ENCODE measurements at places on chromosomes 12 and 14.

- no peak for DNase-seq
Measured at GRCh38 chr12:54734196-54734950, 86.2 kb upstream of the DCD start.

DNA sequence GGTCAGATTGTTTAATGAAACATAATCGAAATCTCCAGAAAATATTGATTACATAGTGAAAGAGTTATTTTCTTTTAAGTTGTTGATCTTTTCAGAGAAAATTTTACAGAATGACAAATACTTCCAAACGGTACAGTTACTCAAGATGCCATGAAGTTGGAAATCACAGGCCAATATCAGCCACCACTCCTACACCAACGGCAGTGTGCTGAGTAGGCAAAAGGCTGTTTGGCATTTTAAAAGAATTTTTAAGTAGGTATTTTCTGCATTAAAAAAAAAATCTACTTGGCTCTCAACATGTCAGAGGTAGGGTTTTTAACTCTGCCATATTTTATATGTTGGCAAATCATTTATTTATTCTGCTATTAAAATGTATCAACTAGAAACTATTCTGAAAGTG, 21.7 kb downstream of the SLC38A4 start:
- DNase-seq: no peak

DNA sequence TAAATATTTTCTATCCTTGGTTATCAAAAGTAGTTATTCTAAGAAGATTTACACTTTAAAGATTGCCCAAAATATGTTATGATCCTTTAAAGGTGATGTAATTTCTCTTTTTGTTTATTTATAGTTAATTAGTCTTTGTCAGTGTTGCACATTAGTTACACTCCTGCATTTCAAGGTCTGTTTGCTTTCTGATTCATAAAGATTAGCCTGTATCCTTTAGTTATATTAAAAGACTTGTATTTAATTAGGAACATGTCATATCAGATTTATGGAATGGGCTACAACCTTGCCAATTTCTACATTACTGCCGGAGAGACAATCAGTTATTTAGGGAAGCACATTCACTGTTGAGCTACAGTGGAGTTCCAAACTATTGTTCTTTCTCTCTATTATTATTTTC, 3.5 kb downstream of the EPYC start:
- no peak for DNase-seq

- no peak for DNase-seq
Measured at GRCh38 chr14:20679907-20680306, 4.5 kb upstream of the RNASE4 start.

- DNase-seq: no peak
Measured at GRCh38 chr12:70948976-70949336, 28.4 kb upstream of the PTPRR start.

- DNase-seq: no peak
Measured at GRCh38 chr14:102140027-102140749, 491 bp downstream of the WDR20 start.

DNA sequence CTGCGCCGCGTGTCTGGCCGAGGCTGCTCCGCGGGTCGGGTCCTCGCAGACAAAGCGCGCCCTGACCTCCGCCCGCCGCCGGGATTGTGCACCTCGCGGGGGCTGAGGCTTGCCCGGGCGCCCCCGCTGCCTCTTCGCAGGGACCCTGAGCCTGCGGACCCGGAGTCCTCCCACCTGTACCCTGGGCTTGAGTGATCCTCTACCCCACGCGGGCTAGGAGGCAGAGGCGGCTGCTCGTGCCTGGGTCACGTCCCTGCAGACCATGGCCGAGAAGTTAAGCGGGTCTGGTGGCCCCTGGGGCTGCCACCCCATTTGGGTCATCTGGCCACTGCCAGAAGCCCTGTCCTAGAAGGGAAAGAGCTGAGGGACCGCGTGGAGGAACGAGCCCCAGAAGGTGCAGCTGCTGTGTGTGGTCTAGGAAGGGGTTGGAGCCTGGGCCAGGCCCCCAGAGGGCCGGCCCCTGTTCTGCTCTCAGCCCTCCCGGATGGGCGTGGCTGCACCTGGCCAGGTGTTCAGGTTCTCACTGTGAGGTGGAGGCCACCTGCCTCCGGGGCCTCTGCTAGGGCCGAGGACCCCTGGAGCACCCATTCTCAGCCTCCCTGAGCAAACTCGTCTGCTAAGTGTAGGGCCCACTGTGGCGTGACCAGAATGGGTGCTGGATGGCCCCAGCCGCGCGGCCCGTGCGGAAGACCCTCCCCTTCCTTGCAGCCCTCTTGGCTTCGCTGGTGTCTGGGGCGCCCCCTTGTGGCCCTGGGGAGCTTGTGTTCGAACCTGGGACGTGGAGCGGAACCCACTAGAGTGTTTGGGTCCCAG, 49.6 kb downstream of the LRCOL1 start:
- DNase-seq: peak; percentile 18

DNA sequence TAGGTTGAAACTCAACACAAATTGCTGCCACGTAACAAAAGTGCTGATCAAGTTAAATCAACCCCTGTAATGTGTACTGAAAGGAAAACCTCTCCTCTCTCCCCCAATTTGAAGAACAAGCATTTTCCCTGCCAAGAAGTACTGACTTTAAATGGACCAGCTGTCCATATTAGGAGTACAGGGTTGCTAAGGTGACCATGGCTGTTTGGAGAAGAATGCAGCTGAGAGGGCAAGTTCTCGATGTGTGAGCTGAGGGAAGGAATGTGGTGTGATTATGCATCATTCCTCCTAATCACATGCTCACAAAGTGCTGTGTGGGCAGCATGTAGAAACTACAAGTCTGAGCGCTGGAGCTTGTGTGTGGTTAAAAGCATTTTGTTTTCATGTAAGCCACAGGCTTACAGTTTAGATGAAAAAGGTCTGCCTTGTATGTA, 50.9 kb upstream of the CCT2 start:
- DNase-seq: no peak

- DNase-seq: no peak
Measured at GRCh38 chr12:130858084-130858483, 13.8 kb upstream of the RAN start.

DNA sequence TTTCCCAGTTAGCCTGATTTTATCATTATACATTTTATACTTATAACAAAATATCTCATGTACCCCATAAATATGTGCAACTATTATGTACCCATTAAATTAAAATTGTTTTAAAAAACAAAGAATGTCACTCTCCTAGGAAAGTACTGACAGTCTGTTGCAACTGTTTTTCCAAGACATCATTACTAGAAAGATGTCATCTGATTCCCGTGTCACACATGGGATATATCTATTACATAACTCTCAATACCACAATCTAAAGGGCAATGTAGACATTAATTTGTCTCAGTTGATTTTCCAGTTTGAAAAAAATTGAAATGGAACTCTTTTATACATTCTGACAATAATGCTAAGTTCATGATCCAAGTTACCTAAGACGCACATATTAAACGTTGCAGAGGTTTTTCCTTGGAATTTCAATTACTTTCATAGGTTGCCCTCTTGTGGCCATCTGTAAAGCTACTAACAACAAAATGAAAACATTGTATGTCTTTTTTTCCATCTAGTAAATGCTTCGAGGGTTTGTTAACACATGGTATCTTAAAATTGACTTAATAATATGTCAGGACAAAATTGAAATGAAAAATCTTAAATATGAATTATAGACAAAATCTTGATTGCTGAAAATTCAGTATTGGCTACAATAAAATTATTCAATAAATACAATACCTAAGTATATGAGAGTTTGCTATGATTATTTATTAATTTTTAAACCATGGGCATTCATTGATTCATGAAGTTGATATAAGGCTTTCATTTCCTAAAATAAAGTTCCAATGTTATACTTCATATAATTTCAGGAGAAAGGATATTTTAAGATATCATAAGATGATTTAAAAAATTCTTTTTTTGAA, 131.6 kb downstream of the PPFIA2 start:
- DNase-seq: no peak

- no peak for DNase-seq
Measured at GRCh38 chr14:97346675-97347074, 549.5 kb downstream of the VRK1 start.

GRCh38 chr12:89709995-89710872, 1.6 kb upstream of the ATP2B1 start:
- no peak for DNase-seq

DNA sequence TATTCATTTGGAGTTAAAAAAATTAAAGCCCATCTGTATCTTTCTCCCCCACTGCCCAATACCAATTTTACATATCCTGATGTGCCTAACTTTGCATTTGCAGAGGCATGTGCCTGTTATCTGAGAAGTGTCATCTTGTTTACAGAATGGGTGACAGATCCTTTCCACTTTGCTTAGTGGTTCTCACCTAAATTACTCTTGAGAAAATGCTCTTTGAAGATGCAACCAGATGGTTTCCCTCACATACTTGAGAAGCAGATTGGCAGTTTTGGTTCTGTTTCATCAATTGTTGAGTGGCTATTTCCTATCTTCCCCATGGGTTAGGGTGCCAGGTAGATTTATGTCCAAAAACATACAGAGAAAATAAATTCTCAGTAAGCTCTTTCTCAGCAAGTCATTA, 1051.4 kb upstream of the ATXN7L3B start:
- no peak for DNase-seq

- DNase-seq: peak; percentile 33
Measured at GRCh38 chr14:59126714-59127436, 61.6 kb upstream of the DAAM1 start.

GRCh38 chr12:53770281-53770680, 18.5 kb upstream of the CISTR start:
- DNase-seq: no peak

- peak; percentile 52 for DNase-seq
Measured at GRCh38 chr12:101857043-101857558, 20.3 kb upstream of the DRAM1 start.

- peak; percentile 19 for DNase-seq
Measured at GRCh38 chr14:51093371-51094281, 1.3 kb downstream of the TRIM9 start.

GRCh38 chr14:104082807-104083206, 2.7 kb upstream of the ASPG start:
- DNase-seq: no peak

DNA sequence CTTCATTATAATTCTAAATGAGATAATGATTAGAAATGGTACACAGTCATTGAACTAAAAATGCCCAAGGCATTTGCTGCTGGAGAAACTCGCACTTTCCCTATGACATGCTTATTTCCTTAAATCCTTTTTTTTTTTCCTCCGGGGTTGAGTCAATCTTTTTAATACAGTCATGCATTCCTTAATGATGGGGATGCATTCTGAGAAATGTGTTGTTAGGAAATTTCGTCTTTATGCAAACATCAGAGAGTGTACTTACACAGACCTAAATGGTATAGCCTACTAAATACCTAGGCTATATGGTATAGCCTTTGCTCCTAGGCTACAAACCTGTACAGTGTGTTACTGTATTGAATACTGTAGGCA, 29.8 kb upstream of the DACT1 start:
- no peak for DNase-seq

DNA sequence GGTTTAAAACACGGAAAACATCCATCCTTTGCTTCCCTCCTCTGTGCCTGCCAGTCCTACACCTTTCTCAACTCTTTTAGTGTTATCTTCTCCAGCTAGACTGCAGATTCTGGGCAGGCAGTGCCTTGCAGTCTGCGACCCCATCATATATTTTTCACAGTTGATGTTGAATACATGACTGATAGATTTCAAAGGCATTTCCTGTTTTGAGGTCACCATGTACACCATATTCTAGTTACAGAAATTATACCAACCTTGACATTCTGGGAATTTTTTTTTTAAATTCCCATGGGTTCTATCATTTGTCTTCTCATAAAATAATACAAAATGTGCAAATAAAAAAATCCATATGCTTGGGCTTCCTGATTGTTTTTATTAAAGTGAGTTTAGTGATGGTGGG, 16.6 kb downstream of the SOCS2 start:
- DNase-seq: no peak

DNA sequence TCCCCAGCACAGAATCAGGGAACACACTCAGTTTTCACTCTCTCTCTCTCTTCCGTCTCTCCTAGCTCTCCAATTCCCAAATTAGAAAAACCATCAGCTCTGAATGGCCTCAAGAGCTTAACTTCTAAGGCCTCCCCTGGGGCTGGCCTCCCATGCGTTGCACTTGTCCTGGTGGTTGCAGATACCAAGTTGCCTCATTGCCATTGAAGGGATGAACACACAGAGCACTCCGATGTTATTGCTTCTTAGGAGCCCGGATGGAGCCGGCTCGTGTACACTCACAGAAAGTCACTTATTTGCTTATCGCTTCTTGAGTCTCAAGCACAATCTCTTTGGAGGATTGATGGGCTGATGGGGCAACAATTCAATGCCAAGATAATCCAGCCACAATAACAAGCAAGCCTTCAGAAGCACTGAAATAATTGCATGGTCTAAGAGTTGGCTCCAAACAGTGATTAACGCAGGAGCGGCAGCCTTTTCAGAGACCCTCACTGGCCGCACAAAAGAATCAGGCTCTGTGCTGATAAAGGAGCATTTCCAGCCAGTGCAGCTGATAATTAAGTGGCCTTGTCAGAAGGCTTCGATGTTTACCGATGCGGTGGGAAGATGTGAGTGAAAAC, 175.8 kb upstream of the TMEM132C start:
- DNase-seq: no peak

GRCh38 chr12:9404031-9404430, 195.8 kb upstream of the PZP start:
- DNase-seq: no peak

DNA sequence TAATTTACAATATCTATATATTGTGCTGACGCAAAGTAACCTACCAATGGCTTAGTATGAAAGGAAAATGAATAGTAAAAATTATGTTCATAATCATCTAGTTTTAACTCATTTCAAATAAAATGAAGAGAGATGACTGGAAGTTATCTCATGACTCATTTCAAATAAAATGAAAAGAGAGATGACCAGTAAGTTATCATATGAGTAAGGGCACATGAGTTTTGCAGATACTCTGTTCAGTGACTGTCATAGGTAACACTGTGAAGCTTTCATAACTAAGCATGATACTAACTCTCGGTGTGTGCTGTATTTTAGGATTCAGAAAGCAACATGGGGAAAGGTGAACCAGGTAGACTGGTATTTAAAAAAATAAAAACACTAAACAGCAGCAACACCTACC, 364.5 kb upstream of the DIO2 start:
- DNase-seq: no peak

DNA sequence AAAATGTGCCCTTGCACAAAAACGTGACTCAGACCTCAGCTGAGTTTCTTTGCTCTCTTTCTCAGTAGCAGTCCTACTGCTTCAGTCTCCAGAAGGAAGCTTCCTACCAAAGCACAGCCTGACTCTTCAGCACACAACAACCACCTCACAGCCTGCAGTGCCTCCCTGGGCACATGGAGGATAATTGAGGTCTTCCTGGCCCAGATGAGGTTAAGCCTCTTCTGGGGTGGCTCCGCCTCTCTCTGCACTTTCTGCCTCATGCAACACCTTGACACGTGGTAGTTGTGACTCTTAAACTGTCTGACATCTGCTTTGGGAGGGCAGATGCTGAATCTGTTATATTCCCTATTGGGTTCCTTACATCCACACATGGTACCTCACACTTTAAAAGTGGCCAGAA, 33.8 kb downstream of the GIT2 start:
- DNase-seq: no peak

GRCh38 chr12:88153959-88154358, 11.9 kb downstream of the TMTC3 start:
- DNase-seq: no peak
